ENCODE measurements at places on chromosomes 12 and 14. TPM values are rescaled to one million over a fixed set of nuclear protein-coding genes. Genes with fewer than 3 reads are reported as not detected.

- no peak for DNase-seq
Observed at GRCh38 chr12:32365473-32366064, 33.8 kb upstream of the FGD4 start.

- DNase-seq = no peak
Observed at GRCh38 chr12:45928309-45928708, 62.1 kb downstream of the SCAF11 start.

DNA sequence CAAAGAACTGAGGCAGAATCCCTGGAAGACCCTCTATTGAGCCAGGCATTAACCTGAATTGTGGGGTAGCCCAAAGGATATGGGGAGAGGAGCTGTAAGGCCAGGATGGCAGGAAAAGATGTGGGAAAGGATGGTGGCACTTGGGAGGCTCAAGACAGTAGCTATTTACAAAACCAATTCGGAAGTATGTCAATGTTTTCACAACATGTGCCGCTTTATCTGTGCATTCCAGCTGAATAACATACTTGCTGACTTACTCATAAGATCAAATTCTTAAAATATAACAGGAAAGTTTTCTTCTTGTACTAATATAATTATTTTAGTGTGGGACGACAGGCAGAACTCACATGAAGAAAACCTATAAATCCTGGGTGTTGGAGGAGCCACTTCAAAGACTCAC, 10.6 kb downstream of the BBS10 start:
- no peak for DNase-seq

DNA sequence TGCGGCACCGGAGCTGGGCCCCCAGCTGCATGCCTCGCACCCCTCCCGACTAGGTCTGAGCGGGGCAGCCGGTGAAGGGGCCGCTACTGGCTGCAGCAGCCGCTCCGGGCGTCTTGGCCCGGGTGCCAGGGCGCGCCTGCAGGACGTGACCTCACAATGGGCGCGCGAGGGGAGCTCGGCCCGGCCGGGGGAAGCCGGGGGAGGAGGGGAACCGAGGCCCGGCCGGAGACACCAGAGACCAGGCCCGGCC, 353 bp downstream of the BAG5 start:
- no peak for DNase-seq

GRCh38 chr12:102879144-102879763, 37.8 kb downstream of the PAH start:
- DNase-seq = peak; percentile 53

- DNase-seq = no peak
Observed at GRCh38 chr14:95185767-95186392, 28.6 kb upstream of the DICER1 start.

DNA sequence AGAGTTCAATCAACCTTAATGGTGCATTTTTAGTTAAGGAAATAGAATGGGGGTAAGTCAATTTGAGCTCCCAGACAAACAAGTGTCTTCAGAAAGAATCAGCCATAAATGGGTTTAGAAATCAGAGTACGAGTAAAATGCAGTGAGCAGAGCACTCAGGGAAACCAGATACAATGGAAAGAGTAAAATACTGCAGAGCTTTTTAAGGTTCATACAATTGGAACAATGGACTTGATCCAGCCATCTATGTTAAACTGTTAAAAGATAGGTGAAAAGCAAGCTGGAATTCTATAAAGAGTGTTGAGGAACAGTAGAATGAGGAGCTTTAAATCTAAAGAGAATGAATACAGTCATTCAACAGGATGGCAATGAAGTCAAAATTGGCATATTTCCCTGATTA, 23.8 kb upstream of the PCNX4 start:
- no peak for DNase-seq

Gene SPTB
- 79.4 TPM for total RNA-seq

Gene TRIM9
- 0.77 TPM for total RNA-seq

Data from right cardiac atrium (tissue), 5 donors.